ENCODE measurements at places on chromosomes 7 and 10.
A peak's percentile ranks its signal among the peaks of the same experiment; 100 is the strongest.

DNA sequence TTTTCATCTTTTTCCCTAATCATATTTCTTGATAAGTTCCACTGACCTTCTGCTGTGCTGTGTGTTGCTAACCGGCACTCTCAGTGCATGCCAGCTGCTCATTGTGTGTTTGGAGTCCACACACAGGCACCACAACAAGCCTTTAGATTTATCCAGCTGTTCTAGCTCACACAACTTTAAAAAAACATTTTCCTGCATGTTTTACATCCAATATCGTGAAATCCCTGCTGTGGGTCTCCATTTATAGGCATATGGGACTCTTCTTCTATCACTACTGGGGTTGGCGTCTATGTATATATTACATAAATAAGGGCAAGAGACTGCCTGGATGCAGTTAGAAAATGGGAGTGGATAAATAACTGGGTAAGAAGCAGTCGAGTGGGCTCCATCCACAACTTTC, 183.6 kb upstream of the ADARB2 start:
- DNase-seq = no peak

DNA sequence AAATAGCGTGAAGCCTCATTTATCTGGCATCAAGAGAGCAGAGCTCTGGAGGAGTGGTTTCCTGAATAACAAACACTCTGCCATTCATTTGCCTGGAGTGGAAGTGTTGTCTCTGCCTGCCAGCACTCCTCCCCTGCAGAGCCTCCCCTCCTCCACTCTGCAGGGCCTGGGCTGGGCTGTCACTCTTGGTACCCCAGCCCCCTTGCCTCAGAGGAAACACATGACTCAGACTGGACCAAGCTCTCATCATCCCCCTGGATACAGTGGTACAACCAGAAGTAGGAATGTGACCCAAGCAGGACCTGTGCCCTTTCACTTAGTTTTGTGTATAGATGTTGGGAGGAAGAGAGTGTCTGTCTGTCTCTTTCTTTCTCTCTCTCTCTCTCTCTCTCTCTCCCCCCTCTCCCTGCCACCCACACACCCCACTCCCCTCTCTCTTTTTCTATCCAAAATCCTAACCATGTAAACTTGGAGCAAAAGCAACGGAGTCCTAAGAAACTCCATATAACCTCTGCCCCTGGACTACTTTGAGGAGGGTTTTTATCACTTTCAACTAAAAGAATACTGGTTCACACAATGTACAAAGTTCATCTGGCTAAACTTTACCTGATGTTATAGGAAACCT, 43.9 kb downstream of the DOCK4 start:
- no peak for DNase-seq

DNA sequence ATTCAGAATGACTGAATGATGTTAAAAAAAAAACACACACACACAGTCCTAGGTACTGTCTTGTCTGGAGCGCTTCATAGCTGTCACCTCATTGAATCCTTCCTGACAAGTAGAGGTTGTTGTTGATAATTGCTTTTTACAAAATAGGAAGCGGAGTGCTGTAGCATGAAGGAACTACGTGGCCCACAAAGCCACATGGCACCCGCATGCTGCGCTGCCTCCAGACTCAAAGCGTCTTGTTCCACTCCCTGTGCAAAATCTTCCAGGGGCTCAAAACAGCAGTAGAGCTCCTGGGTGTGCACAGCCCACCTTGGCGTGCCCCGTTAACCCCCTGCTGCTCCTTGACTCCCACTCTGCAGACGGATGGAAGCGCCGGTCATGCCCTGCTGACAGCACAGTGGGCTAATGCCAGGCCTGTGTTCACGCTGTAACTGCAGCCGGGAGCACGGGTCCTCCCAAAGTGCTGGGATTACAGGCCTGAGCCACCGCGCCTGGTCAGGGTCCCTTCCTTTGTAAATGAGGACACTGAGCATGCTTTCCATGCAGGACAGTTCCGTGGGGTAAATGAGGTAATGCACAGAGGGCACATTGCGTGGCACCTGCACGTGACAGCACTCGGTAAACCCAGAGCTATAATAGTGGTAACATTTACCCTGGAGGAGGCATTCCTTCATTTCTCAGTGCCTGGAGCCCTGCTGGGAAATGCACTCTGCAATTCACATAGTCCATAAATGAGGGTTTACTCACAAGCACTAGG, 91.1 kb upstream of the GNA12 start:
- no peak for DNase-seq

- no peak for DNase-seq
These were observed 11.9 kb downstream of the PLAU start for GRCh38 chr10:73922864-73923133.

GRCh38 chr10:48792687-48793096, 108.0 kb downstream of the WDFY4 start:
- DNase-seq = no peak

- DNase-seq = peak; percentile 7
These were observed 31.7 kb downstream of the GPR22 start for GRCh38 chr7:107501593-107501992.

DNA sequence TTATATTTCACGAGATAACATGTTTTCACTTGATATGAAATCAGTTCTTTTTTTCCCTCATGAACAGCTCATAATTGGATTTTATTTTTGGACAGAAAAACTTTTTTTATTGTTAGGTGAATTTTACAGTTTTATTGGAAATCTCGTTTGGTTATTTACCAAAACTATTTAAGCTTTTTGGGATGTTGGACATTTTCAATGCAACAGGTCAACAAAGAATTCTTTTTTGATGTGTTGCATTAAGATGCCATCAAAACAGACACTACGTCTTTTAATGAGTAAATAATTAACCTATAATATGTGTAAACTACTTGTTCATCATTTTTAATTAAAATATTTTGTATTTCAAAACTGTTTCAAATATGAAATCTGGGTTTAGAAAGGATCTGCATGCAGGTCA, 5.3 kb downstream of the KMT2E start:
- no peak for DNase-seq

GRCh38 chr7:25256333-25256819, 28.1 kb upstream of the NPVF start:
- no peak for DNase-seq

DNA sequence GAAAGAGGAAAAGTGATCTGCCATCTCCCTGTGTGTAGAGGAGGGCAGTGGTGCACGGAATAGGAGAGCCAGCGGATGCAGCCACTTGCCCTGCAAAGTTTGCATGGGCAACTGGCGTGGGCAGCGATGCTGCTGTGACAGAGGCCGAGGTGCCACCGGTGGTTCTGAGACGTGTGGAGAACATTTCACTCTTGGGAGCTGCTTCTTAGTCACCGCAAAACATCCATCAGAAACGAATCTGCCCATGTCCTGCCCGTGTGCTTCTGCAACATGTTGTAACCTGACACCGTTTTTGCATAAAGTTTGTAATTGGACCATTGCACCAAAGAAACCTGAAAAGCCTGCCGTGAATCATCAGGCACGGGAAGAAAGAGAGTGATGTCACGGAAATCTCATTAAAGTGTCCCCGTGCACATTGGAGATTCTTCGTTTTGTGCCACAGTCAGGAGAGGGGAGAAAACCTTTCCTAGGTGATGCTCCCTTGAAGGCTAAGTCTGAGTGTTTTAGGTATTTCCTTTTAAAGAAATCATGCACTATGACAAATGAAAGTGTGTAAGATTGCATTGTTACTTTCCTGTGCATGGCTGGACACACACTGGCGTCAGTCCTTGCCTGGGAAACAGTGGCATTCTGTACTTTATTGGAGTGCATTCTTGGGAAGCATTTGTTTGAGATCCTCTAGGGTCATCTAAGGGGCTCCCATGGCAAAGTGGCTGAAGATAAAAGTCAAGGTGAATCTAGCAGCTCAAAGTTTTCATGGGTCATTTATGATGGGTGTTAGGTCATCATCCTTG, 302.6 kb downstream of the KLF6 start:
- DNase-seq = no peak

- DNase-seq = no peak
These were observed at the start of gene GJC3 for GRCh38 chr7:99928994-99929729. GJC3 (minus strand) TSS chr7:99929620; CDS start chr7:99929620, 0 bp downstream.

DNA sequence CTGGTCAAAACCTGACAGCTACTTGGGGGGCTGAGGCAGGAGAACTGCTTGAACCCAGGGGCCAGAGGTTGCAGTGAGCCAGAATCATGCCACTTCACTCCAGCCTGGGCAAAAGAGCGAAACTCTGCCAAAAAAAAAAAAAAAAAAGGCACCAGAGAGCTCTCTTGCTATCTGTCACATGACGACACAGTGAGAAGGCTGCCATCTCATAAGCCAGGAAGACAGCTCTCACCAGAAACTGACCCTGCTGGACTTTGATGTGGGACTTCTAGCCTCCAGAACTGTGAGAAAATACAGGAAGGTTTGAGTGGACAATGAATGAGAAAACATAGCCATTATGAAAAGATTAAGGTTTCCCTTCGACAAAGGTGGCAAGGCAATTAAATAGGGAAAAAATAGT, 51.1 kb upstream of the KCNIP2 start:
- DNase-seq = no peak

DNA sequence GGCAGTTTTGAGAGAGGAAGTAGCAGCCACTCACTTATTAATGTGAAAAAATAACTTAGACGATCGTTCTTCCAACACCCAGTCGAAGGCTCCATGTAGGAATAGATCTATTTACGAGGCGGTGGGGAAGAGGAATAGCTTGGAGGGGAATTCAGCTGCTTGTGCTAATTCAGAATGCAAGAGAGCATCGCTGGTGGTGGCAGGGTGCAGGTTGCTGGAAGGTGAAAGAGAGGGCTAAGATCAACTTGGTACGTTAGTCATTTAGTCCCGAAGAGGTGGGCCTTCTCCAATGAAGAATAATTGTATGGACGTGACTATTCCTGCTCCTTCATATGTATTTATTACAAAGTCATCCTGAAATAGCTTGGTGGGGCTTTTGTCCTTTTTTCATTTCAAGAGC, 98.5 kb downstream of the SEC23IP start:
- no peak for DNase-seq

- DNase-seq = no peak
These were observed 534.5 kb upstream of the MKI67 start for GRCh38 chr10:128660726-128661125.

DNA sequence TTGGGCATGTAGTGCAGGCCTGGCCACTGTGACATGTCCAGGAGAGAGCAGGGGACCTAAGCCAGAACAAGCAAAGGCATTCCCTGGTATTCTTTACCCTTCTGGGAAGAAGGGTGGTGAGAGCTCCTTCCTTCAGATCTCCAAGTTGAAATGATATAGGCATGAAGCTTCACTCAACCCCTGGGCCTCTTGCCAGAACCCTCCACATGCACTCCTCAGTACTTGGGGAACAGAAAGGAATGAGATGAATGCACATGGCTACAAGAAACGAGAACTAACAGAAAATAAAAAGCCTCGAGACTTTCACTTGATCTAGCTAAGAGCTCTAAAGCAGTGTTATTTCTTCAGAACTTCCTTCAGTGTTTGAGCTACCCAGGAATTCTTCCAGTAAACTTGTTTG, 262.2 kb downstream of the ETV1 start:
- DNase-seq = no peak

GRCh38 chr10:75331081-75331480, 70.5 kb downstream of the ZNF503 start:
- DNase-seq = no peak

GRCh38 chr10:70652761-70653657, 19.3 kb upstream of the ADAMTS14 start:
- DNase-seq = no peak

DNA sequence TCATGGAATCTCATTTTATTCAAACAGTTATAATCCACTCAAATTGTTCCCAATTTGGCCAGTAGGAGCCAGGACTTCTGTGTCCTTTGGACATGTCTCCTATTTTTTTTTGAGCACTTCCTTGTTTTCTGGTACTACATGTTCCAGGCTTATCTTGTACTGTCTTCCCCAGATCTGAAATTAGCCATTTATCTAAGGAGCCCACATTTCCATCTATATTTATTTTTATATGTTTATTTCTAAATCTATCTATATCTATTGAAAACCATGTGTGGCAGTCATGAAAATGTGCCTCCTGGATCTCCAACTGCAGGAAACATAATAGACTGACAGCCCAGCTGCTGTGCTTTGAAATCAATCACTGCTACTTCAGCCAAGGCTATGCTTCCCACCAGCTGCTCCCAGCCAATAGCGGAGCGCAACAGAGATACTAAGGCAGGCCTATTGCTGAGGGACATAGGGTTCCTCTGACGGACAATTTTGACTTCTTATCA, 147.1 kb downstream of the LRRC4 start:
- no peak for DNase-seq

- DNase-seq = peak; percentile 32
These were observed at the start of gene ALOX5 for GRCh38 chr10:45373576-45374349. ALOX5 (plus strand) TSS chr10:45374216; CDS start chr10:45374280, 64 bp downstream.

- no peak for DNase-seq
These were observed 17.8 kb upstream of the AMZ1 start for GRCh38 chr7:2670171-2670570.

DNA sequence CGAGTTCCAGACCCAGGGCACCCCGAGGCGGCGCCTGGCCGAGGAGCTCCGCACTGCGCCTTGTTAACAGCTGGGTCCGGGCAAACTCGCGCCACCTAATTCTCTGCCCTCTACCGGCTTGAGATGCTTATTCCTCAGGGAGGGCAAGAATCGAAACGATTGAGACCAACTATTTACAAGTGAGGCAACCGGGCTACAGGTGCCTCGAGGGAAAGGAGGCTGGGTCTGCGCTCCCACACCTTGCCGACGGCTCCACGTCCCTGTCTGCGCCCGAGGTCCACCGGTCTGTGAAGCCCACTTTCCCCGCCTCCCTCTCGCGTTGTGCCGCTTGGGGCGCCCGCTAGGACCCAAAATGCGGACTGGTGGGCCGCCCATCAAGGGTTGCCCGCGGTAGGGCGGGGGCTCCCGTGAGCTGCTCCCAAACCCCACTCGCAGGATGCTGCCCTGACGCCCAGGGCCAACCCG, 527 bp downstream of the AKR1B1 start:
- peak; percentile 33 for DNase-seq

DNA sequence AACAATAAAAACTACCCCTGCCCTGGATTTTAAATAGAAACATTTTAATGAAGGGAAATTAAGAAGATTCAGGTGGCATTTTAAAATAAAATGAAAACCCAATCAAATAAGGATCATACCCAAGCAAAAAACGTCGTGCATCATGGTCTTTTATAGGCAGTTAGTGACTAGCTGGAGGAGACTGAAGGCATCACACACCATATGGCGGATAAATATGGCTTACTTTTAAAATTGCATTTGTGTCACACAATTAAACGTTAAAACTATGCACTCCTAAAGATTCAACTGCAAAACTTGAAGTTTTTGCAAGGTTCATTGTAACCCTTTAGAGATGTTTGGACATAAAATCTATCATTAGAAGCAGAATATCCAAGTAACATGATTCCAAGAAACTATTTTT, 200.1 kb upstream of the NRG3 start:
- DNase-seq = no peak

GRCh38 chr10:122703483-122704448, 4.1 kb upstream of the C10orf120 start:
- DNase-seq = peak; percentile 34

GRCh38 chr10:110644598-110645462, 694 bp downstream of the RBM20 start:
- no peak for DNase-seq

- DNase-seq = no peak
These were observed 6.1 kb upstream of the TMEM184A start for GRCh38 chr7:1562116-1562515.

- no peak for DNase-seq
These were observed 132.9 kb downstream of the BICC1 start for GRCh38 chr10:58645416-58646146.
